ENCODE measurements at places on chromosomes 1 and 21.

- no peak for DNase-seq
These were observed 3.5 kb downstream of the CD164L2 start for GRCh38 chr1:27379564-27380122.

GRCh38 chr21:45152265-45152746 is 77.9 kb downstream of the ADARB1 start:
- DNase-seq: peak; percentile 37

DNA sequence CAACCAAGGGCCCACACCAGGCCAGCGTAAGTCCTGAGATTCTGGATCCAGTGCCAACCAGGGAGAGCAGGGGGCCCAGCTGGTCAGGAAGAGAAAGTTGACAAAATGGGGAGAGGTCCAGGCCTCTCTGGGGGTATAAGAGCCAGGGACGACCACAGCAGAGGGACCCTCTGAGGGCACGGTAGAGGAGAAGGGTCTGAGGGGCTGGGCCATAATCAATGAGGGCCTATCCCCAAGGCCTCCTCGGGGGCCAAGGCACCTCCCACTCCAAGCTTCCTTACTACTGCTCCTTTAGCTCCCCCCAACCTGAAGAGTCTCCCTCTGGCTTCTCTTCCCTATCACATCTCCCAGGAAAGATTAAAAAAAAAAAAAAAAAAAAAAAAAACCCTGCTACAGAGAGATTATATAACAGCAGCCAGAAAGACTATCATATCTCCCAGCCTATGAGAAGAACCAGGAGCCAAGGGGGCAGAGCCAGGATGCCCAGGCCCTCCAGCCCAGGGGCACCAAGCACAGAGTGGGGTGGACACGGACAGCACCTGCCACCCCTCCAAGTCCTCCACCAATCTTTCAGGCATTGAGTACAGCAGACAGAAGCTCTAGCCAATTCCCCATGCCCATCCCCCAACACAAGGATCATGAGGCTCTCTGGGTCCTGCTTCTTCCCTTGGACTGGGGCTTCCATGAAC is 2.7 kb downstream of the MEF2D start:
- no peak for DNase-seq

- no peak for DNase-seq
These were observed 103.7 kb downstream of the GPATCH2 start for GRCh38 chr1:217527151-217527550.

GRCh38 chr1:153515504-153516394 is 20.0 kb downstream of the S100A6 start:
- DNase-seq: no peak

DNA sequence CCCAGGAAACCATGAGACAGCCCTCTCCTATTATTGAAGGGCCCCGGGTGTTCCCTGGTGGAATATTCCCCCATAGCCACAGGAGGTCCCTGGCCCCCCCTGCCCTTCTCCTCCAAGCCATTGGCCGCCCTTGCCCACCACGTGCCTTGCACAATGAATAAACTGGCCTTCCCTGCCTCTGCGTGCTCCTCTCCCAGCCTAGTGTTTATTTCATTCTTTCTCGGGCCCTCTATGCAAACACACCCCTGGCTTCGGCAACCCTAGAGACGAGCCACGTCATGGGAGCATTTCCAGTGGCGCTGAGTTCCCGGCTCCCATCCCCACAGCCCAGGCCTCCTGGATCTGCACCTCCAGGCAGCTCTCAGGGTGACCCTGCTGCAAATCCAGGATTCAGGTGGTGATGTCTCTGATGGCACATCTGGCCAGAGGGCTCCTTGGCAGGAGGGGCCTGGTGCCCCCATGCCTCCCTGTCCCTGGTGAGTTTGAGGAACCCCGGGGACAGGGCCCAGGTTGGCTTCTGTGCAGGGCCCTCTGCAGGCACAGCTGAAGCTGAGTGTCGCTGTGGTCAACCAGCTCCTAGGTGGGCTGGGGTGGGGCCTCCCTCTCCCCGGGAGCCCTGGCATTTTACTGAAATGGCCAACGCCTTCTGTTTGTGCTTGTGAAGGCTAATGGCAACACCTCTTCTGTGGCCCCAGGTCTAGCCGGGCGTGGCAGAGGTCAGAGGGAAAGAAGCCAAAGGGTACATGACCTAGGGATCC is 6.2 kb downstream of the KRTAP10-12 start:
- DNase-seq: no peak

- no peak for DNase-seq
These were observed 21.0 kb downstream of the PLXNA2 start for GRCh38 chr1:208223136-208223535.

Measured in left kidney (tissue), 8 donors.